Nucleus accumbens (tissue), 56 donors: ENCODE measurements at places on chromosomes 5 and 9.

DNA sequence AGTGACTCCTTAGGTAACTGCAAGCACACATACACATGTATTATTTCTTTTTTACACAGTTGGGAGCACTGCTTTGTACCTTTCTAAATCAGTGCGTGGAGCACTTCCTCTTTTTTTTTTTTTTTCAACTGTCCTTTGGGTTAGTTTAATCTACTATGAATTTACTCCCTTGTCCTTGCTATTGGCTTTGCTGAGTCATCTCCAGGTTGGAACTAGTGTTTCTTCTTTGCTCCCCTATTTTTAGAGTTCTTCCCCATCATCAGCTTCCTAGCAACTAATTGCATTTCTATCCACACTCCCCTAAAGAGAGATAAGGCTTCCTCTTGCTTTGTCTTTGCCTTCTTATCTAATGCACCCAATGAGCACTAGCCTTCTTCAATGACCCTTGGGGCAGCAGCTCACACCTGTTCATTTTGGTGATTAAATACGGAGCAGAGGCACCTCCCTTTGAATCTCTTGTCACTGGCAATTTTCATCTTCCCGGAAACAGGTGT, 24.3 kb downstream of the S100Z start:
- DNase-seq, result no peak

- no peak for DNase-seq
These were observed 56.2 kb upstream of the ANXA1 start for GRCh38 chr9:73095425-73095824.

DNA sequence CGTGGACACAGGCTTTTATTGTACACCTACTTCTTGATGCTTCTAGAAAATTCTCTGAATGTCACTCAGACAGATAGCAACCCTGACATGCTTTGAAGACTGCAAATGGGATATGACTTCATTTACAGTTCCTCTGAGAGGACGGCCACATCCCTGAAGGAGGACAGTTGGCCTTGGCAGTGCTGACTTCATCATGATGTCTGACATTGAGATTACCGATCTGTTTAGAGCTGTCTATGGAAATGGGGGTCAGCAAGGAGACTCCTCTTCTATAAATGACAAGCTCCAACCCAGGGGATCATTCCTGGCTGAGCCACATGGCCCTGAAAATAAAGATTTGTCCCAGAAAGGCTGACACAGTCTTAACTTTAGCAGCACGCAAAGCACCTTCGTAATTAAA, 75.8 kb downstream of the NUDT12 start:
- DNase-seq, result no peak

- DNase-seq, result no peak
These were observed 62.5 kb upstream of the GHR start for GRCh38 chr5:42360616-42361314.

DNA sequence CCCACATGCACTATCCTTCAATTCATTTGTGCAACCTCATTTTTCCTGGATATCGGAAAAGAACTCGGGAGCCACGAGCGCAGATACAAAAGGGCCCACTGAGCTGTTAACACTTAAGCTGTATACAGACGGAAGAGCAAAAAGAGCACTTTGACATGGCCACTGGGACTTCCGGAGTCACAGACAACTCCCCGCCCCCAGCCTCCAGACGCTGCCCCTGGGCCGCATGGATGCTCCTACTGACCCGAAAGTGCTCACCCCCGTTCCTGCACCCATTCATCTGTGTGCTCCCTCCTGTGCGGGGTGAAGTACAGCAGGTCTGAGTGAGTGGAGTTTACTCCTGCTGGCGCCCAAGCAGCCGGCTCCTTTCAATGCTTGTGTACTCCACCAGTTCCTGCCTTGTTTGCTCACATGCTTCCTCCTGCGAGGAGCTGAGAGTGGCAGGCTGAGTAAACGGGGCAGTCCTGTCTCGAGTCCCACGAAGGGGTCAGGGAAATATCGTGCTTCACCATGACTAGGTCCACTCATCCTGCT, 901.0 kb upstream of the CTNND2 start:
- DNase-seq, result no peak

DNA sequence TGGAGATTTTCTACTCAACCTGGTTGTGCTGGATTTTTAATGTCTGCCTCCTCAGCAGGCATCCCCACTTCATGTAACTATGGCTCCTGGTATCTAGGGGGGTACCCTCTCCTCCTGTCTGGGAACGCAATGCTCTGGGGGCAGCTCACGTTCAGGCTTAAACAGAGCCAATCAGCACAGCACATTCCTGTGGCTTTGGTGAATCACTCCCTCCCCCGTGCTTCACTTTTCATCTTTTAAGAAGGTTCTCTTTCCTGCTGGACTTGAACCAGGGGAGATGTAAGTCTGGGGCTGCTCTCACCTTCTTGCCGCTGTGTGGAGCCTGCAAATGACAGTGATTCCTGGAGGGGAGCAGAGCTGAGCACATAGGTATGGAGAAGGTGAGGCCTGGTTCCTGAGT, 101.2 kb downstream of the MSX2 start:
- no peak for DNase-seq

GRCh38 chr5:157175071-157175612, 5.5 kb upstream of the ITK start:
- no peak for DNase-seq

- no peak for DNase-seq
These were observed 105.9 kb downstream of the KCNN2 start for GRCh38 chr5:114467729-114468128.
